ENCODE measurements at places on chromosomes 1 and 21.

DNA sequence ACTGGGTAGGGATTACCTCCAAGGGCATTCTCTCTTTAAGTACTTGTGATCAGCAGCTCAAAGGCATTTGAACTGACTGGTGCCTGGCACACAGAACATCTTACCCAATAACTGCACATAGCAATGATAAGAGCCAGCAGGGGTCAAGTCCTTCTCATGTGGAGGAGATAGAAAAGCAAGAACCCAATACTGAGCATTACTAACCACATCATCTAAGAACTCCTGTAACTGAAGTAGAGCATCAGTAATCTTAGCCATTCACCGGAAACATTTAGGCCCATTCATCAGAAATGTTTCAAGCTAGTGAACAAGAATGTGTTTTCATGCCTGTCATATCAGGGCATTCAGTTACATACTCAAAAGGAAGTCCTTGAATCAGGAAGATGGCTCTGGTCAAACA is 33.6 kb upstream of the THEM4 start:
- DNase-seq, result no peak

DNA sequence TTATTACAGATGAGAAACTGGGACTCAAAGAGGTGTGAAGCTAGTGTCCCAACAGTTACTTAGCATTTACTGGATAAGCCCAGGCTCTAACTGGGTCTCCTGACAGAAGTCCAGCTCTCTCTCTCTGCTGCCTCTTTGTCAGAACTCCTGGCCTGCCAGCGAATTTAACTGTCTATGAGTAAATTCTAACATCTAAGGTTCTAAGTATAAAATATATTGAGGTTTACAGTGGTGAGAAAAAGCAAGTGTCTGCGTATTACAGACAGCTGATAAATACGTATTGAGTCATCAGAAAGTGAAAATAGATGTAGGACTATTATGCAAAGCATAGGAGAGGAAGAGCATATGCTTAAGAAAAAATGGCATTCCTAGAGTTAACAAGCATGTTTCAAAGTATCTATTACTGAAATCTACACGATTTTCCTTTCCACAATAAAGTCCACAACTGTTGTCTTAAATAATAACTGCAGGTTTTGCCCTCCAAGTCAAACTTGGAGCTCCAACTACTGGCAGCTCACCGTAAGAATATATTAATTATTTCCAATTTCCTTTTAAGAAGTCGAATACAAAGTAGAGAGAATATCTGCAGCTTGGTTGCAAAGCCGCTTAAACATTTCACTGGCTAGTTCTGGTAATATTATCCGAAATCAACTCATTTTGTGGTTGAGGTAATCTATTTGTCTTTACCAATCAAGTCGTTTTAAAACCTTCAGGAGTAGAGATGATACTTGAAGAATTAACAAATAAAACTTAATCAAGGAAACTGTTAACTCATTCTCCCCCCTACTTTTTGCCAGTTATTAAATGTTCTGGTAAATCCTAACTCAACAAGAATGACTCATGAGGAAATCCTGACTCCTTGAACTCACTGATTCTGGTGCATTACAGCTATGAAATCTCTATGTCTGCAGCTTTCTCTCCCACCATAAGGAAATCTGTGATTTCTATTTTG is 1.4 kb upstream of the RGS2 start:
- DNase-seq, result no peak

- DNase-seq, result no peak
These were observed 11.2 kb downstream of the UBE2Q1 start for GRCh38 chr1:154547105-154547732.

DNA sequence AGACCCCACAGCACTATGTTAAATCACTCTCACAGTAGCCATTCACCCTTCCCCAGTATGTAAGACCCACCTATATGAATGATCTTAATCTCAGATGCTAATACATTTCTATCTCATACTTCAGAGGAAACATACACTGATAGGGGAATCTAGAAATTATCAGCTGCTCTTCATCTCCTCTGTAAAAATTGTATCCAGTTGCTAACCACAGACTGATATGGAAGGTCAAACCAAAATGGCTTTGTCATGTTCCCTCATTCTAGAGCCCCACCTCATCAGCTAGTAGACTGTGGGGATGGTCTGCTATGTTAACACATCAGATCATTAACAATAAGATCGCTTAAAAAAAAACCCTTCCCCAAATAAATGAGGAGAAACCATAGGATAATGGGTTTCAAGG is 71.7 kb downstream of the UBR4 start:
- no peak for DNase-seq

- DNase-seq, result no peak
These were observed 52.7 kb upstream of the TSHB start for GRCh38 chr1:114976891-114977290.

- no peak for DNase-seq
These were observed 31.3 kb downstream of the ZBTB8B start for GRCh38 chr1:32496127-32496526.

GRCh38 chr1:40901886-40902852 is 40.0 kb upstream of the CITED4 start:
- DNase-seq, result no peak

DNA sequence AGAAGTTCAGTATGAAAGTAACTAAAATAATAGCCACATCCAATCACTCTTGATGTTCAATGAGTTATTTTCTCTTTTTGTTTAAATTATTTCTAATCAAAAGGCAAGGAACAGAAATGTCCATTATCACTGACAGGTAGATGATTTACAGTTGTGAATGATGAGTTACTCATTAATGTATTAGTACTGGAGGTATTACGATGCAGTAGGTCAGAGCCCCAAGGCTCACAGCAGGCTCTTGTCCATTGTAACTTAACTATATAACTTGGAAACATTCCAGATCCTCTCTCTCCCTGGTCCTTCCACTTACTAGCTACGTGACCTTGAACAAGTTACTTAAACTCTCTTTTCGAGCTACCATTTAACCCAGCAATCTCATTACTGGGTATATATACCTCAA is 39.5 kb downstream of the CRB1 start:
- no peak for DNase-seq

DNA sequence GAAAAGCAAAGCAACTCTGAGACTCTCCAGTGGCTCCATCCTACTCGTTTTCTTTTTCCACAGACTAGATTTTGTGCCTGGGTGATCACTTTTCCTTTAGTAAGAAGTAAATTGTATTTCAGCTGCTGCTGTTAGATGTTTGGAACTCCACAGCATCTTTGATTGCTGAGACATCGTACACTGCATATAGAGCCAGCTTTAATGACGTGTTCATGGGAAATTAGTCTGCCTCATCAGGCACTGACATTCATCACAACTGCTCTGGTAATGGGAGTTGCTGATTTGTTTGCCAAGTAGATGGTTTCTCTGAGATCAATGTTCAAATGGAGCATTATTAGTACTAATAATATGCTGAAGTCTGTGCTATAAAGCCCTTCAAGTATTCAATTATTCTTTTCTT is 573.8 kb upstream of the NR5A2 start:
- DNase-seq, result no peak

DNA sequence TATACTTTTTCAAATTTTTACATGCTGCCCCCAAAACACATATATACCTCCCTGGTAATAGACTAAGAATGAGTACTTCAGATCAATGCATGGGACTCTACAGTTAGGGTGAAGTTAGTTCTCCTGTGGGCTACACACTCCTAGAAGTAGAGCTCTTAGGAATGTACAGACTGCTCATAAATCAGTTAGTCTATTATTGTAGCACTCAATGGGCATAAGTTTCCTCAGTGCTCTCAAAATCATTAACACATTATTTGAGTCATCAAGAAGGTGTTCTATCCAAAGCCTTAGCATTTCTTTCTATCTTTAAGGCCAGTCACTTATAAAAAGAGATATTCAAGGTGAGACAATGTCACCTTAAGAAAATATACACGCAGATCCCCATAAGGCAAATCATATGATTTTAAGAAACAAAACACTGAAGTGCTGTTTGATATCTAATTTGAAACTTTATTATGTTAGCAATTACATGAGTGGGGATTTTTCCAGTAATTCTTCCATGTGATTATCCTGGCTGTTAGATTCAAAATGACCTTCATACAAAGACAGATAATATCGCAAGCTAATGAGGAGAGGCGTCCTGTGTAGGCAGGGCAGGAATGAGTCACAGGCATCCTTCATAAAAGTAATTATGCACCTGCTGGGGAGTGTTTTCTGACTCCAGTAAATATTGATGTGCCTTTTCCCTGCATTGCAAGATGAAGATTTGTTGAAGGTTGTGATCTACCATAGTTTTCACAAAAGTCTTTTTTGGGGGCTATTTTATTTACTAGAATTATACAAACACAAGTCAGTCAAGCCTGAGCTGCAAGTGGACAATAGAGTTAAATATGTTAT is 167.2 kb upstream of the ATP1B1 start:
- DNase-seq, result no peak

DNA sequence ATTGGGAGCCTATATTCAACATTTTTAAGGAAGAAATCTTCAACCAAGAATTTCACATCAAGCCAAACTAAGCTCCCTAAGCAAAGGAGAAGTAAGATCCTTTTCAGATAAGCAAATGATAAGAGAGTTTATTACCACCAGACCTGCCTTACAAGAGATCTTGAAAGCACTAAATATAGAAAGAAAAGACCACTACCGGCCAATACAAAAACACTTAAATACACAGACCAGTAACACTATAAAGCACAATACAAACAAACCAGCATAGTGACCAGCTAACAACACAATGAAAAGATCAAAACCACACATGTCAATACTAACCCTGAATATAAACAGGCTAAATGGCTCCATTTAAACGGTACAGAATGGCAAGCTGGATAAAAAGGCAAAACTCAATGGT is 165.4 kb downstream of the MRPL39 start:
- DNase-seq, result no peak

- no peak for DNase-seq
These were observed 884 bp upstream of the LRRC8C start for GRCh38 chr1:89631816-89632656.

DNA sequence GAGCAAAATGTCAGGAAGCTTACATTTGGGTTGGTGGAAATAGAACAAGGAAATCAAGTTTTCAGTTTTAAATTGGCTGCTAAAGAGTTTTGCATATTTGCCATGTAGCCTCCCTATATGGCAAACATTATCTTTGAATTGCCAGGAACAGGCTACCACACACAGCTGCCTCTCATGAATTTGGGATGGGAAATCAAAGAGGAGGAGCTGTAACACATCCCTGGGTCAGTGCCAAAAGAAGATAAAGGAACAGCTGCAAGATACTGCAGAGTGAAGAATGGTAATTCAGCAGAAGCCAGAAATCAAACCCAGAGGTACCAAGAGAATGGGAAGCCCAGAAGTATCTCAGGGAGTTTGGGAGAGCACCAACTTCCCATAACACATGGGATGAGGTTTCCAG is 18.6 kb upstream of the RASAL2 start:
- DNase-seq, result no peak

DNA sequence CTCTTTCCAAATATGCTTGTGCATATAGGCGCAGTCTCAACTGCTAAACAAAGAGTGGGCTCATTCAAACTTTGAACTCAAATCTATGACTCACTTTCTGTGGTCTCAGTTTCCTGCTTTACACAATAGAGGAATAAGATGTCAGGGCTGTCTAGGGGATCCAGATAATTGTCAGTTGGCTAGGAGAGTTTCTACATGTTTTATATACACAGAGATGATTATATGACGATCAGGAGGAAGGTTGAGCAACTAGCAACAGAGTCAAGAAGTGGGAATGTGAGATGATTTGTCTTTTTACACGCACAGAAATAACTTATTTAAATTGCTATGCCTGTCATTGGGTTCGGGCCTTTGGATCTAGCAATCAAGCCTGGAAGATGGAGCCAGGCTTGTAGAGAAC is 299.4 kb upstream of the LYPLAL1 start:
- DNase-seq, result no peak

DNA sequence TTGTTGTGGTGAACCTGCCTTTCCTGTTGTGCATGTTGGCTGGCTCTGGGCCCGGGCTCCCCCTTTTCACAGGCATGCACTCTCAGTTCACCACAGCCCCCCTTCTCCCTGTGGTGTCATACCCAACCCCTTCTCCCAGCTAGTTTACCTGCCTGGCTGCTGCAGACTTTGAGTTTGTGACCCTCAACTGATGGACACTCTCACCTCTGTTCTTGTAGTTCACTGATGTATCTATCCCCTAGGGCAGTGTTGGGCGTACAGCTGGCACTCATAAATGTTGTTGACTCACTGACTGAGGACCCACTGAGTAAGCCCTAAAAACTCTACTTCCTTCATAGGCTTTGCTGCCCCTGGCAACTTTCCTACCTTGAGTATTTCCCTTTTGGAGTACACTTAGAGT is 54.9 kb downstream of the WDR64 start:
- no peak for DNase-seq

GRCh38 chr1:18198260-18198659 is 90.7 kb downstream of the IGSF21 start:
- no peak for DNase-seq

All from cerebellar nuclear complex (tissue), 1 donor.